ENCODE measurements at places on chromosomes 12 and 14.

DNA sequence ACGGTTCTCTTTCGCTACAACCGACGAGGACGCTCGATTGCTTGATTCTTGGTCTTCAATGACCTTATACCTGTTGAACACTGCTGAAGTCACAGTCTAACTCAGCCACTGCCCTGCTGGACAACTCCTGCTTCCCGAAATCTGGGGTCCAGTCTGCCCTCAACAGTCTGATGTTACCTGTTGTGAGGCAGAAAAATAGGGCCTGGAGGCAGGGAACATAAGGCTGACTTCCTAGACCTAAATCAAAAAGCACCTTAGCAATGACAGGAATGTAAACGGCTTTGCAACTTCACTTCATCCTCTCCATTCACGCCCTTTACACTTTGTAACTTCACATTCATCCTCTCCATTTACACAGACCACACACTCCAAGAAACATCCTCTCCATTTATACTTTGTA, 597 bp upstream of the GLTP start:
- DNase-seq, result no peak

- DNase-seq, result no peak
Observed at GRCh38 chr12:113808095-113808951, 157.8 kb downstream of the RBM19 start.

GRCh38 chr14:24176599-24176998, 4.7 kb downstream of the REC8 start:
- no peak for DNase-seq

DNA sequence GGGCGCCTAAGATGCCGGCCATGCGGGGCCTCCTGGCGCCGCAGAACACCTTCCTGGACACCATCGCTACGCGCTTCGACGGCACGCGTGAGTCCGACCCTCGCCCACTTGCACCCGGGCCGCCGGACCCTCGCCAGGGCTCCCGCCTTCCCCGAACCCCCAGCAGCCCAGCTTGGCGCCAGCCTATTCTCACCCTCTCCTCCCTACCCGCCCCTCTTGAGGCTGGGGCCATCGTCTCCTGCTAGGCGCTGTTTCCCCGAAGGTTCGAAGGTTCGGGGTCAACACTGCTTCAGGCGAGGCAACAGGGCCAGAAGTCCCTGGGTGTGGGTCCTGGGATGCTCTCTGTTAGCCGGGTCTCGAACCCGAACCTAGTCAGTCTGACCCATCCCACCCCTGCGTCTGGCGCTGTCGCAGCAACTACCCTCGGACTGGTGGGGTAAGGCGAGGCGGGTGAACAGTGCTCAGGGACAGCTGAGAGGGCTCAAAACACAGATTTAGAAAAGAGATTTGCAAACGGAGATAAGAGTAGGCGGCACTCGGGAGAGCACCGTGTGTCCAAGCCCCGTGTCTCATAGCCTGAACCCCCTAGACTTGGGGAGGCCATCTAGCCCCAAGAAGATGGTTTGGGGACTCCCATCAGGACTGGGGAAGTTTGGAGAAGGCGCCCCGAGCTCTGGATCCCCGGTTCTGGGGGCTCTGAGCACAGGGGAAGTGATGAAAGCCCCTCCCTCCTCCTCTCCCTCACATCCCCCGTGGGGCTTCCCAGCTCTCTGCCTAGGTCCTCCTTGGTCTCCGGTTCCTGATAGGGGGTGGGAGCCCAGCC, 787 bp downstream of the KCNH3 start:
- no peak for DNase-seq

DNA sequence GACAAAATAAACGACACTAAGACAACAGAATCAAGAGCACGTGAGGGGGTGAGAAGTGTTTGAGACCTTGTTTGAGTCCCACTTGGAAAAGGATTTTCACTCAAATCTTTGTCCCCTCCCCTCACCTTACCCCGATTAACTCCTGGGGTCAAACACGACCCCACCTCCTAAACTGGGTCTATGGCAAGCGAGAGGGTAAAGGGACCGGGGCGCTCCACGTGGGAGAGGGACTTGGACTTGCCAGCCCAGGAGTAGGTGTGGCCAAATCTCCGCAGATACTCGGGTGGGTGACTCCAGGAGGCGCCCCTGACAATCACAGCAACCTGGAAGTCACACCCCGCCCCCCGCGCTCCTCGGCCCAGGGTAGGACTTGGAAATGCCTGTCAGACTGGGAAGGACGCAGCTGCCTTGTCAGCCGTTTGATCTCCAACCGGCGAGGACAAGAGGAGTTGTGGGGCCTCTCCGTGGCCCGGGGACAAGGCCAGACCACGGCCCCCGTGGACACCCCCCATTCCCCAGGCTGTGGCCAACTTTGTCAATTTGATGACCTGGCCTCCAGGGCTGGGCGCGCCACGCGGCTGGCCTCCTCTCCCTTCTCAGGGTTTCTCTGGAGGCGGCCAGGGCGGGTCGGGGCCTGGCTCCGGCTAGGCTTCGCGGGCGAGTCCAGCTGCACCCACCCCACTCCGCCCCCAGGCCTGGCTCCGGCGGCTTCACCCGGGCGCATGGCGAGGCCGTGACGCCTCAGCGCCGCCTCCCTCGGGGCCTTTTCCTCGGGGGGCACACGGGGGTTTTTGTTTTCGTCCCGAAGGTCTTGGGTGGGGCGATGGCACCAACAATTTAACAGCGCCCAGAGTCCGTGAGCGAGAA, 1.1 kb upstream of the BCL11B start:
- DNase-seq, result no peak

- no peak for DNase-seq
Observed at GRCh38 chr12:15677726-15678201, 111.4 kb downstream of the EPS8 start.

GRCh38 chr12:105492591-105493545, 162.4 kb downstream of the C12orf75 start:
- DNase-seq, result no peak

DNA sequence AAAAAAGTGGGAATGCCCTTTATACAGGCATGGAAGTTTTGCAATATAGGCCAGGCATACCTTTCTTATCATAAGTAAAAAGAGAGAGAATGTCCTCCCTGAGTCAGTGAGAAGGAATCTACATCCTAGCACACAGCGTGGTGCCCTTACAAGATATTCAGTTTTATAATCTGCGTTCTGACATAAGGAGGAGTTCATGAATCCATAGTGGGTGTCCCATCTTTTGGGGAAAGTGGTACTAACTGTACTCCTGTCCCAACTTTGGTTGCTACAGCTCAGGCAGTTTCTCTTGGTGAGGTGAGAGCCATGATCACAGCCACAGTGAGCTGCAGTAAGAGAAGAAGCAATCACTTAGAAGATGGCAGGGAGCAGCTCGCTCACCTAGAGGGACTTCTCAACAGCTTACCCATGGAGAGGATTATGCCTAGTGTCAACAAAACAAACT, 332.9 kb downstream of the BCAT1 start:
- DNase-seq, result no peak

DNA sequence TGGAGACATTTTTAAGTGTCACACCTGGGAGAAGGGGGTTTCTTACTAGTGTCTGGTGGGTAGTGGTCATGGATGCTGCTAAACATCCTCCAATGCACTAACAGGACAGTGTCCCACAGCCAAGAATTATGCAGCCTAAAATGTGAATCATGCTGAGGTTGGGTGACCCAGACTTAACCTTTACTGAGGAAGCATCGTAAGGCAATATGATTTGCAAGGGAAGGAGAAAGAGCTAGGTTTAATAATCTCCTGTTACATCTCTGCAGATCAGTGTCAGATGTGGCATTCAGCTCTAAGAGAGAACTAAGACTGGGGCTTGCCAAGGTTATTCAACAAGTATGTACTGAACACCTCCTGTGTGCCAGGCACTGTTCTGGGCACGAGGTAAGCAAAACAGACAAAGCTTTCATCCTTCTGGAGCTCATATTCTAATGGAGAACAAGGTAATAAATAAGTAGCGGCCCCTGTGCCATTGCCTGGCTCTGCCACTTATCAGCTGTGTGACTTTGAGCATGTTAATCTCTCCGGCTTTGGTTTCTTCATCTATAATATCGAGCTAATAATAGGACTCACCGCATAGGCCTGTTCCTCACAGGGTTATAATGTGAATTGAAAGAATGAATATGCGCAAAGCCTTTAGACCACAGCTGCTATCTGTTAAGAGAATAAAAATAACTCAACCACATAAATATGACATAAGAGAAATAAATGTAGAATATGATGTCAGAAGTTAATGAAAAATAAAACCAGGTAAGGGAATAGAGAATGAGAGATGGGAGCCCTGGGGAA, 13.5 kb upstream of the GOLGA5 start:
- no peak for DNase-seq

- no peak for DNase-seq
Observed at GRCh38 chr14:67665868-67666267, 8.6 kb downstream of the VTI1B start.

DNA sequence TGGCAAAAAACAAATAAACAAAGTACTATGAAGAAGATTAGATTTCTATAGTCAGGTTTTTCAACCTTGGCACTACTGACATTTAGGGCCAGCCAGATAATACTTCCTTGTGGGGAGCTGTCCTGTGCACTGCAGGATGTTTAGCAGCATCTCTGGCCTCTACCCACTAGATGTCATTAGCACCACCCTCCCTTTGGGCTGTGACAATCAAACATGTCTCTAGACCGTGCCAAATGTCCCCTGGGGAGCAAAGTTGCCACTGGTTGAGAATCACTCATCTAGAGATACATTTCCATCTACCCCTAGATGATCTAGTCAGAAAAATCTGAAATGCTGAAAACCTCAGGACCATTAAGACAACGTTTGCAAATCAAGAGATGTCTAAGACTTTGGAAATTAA, 29.9 kb downstream of the SRRM4 start:
- DNase-seq, result peak; percentile 26

DNA sequence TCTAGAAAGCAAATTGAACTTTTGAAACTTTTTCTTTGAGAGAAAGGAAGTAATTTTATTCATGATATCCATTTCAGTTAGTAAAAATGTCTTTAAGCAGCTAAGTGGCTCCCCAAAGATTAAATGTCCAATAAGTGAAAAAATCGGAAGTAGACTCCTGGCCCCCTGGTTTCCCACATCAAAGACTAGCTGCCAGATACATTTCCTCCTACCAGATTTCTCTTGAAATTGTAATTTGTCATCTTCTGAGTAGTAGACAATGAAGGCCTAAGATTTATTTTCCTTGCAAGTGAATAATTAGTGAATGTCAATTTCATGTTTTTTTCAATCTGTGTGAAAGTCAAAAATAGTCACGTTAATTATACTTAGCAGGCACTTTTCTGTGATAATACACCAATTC, 321.9 kb downstream of the SYT1 start:
- no peak for DNase-seq

- peak; percentile 32 for DNase-seq
Observed at GRCh38 chr14:76647697-76648298, 113.5 kb upstream of the VASH1 start.

- DNase-seq, result no peak
Observed at GRCh38 chr14:90188588-90188987, 67.8 kb upstream of the PSMC1 start.

DNA sequence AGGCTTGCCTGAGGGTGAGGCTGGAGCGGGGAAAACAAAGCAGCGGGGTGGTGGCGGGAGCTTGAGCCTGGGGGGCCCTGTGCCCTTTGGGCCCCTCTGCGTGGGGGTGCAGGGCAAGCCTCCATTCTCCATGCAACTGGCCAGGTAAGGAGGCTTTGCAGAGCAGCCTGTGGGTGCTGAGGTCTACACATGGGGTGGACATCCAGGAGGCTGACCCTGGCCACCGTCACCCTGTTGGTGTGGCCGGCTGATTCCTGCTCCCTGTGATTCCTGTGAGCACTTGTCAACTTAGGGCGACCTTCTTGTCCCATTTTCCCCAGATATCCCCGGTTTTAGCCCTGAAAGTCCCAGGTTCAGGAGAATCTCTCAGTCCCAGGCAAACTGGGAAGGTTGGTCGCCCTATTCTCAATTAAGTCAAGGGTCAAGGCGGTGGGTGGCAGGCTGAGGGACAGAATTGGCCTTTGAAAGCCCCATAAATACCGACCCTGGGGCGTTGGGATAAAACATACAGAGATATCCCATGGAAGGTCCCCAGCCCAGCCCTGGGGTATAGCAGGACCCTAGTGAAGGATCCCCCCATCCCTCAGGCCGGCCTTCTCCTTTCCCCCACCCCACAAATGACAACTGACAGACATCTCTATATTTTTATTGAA, 70.5 kb downstream of the PRIMA1 start:
- no peak for DNase-seq

GRCh38 chr14:50718949-50719348, 50.8 kb upstream of the SAV1 start:
- DNase-seq, result no peak

DNA sequence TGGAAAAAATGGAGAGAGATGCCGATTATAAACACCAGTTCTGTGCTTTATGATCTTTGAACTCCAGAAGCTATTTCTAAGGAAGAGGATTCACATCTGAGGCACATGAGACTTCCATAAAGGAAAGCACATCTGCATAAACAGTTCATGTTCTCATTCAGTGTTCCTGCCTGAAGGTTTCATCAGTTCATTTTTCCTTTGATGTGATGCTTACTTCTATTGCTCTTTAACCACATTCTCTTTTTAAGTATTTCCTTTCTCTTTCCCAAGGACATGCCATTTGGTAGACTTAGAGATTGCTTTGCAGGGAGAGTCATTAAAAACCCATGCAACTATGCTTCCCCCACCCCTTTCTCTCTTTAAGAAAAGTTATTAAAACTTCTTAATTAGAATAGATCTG, 387.0 kb upstream of the FLRT2 start:
- DNase-seq, result no peak

DNA sequence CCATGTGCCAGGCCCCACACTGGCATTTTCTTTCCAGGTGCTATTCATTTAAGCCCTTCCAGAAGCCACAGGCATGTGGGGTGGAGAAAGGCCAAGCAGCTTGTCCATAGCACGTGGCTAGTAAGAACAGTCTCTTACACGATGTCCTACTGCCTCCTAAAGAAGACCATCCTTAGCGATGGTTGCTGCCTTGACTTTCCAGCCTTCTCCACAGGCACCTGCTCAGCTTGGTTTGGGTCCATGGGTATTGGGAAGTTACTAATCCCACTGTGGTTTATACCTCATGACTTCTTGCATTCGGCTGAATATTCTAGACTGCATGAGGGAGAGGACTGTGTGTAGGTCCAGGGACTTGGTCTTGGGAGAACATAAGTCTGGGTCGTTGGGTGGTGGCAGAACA, 49.2 kb downstream of the NINJ2 start:
- DNase-seq, result no peak

DNA sequence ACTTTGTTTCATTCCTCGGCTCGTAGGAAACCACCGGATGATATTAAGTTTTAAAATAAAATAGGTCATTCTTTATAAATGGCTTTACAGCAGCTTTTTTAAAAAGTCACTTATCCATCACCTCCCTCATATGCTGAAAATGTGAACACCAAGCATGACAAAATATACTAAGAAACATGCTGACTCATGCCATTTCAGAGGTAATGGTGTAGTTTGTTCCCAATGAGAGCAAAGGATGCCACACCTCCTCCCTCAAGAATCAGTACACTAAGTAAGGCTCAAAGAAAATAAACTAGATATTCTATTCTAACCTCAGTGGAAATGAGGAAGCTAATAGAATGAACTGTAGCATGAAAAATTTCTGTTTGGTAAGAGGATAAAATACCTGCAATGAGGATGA, 5.5 kb upstream of the DIO2 start:
- DNase-seq, result no peak

- no peak for DNase-seq
Observed at GRCh38 chr12:79451978-79452377, 238.8 kb downstream of the PAWR start.

GRCh38 chr14:61322799-61323290, 1.5 kb downstream of the PRKCH start:
- DNase-seq, result peak; percentile 48

Data from NCI-H146 (cell line).